Left renal cortex interstitium (tissue), 4 donors: ENCODE measurements at places on chromosomes 1 and 21. TPM values are rescaled to one million over a fixed set of nuclear protein-coding genes. Genes with fewer than 3 reads are reported as not detected.

- no peak for DNase-seq
Measured at GRCh38 chr1:212242288-212242984, 42.8 kb upstream of the PPP2R5A start.

- no peak for DNase-seq
Measured at GRCh38 chr1:176720838-176721237, 257.9 kb downstream of the PAPPA2 start.

DNA sequence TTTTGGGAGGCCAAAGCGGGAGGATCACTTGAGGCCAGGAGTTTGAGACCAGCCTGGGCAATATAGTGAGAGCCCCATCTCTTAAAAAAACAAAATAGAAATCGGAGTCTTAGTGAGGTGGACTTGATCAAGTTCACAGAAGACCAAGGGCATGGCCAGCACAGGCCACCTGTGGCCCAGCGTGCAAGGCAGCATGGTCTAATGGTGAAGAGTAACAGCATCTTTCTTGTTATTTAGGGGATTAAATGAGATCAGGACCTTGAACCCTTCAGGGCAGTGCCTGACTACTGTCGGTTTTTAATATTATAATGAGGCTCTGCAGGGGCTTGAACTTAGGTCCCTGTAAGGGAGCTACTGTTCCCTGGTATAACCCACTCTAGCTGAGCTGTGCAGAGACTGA, 38.5 kb downstream of the EIF2D start:
- DNase-seq = no peak

- DNase-seq = no peak
Measured at GRCh38 chr1:55059302-55060132, 20.2 kb downstream of the PCSK9 start.

DNA sequence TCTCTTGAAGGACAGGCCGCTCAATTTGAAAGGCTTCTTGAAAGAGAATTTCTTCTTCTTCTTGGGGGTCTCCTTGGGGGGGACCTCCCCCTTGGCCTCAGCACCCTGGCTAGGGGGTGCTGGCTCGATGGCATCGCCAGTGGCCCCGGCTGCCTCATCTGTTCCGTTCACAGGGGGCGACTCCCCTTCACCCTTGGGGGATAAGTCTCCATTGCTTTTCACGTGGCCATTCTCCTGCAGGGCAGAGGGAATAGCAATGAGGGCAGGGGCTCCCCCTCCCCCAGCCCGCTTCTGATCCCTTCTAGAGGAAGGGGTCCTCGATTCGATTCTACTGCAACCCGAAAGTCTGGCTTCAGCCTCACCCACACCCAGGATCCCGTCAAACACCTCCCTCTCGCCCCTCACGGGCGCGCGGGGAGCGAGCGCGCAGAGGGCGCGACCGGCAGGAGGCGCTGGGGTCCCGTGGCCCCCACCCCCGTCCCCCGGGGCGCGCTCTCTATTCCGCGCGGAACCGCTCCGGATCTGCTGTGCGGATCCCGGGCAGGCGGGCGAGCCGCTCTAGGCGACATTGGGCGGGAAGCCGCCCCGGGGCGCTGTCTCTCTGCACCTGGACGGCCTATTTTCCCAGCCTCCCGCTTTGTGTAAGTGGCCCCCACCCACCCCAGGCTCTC, 1.0 kb downstream of the MARCKSL1 start:
- DNase-seq = no peak

The ABCA4 gene
- polyA plus RNA-seq = 13.2 TPM

DNA sequence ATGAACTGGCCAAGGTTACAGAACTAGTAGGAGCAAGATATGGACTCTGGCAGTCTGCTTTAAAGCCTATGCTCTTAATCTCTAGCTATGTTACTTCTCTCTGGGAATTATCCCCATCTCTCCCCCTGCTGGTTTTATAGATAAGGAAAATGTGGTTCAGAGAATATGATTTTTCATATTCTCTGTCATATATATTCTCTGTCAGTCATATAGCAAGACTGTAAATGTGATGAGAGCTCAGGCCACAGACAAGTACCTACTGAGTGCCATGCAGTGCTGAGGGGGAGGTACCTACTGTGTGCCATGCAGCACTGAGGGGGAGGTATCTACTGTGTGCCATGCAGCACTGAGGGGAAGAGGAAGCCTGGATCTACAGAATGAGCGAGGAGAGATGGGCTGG, 220.3 kb upstream of the FGGY start:
- no peak for DNase-seq

DNA sequence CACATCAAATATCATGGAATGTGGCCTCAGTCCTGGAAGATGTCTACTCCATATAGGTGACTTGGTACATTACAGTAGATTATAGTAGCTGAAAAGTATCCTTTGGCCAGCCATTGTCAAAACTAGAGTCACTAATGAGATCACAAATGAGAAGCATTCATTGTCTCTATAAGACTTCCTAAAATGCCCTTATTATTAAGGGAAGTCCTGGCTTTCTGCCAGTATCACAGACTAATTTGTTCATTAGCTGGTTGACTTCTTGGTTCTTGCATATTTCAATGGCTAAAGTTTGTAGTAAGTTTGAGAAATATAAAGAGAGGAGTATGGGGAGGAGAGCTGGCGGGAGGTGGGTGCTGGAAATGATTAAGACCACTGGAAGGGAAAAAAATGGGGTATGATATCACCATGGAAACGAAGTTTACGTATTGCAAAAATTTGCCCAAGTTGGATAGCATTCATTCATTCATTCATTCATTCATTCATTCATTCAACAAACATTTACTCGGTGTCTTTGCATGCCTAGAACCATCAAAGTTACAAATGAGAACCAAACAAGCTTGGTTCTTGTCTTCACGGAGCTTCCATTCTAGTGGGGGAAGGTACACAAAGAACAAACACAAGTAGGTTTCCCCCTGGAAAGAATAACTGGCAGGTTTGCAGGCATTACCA, 11.7 kb upstream of the B3GALNT2 start:
- no peak for DNase-seq

DNA sequence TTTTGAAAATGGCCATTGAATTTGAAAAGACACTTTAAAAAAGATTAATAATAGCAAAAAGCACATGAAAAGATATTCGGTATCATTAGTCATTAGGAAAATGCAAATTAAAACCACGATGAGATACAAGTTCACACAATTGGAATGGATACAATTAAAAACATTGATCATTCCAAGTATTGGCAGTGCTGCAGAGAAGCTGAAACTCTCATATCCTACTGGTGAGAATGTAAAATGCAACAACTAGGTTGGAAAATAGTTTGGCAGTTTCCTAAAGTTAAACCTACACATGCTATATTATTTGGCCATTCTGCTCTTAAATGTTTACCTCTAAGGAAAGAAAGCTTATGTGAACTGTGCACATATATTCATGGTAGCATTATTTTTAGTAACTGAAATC, 838.7 kb upstream of the PRMT6 start:
- DNase-seq = no peak

The LCE3E gene
- not detected for polyA plus RNA-seq
